ENCODE measurements at places on chromosomes 3 and 15.

- no peak for ATAC-seq
These were observed at the start of gene SPINT1 for GRCh38 chr15:40843885-40844695. SPINT1 (plus strand) TSS chr15:40844048; CDS start chr15:40844555, 507 bp downstream.

DNA sequence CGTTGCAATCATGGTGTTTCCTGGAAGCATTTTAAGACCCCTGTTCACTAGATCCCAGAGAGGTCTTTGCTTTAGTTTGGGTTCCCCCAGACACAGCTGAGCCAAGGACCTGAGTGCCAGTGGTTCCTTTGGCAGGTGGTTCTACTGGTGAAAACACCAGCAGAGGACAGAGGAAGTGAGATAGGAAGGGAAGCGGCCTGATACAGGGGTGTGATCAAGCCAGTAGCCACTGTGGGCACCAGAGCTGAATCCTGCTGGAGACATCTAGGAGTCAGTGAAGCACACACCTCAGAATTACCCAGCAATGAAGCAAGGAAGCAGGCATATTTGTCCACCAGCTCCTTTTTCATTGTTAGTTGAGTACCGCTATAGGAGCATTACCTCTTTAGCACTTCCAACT, 243.2 kb upstream of the NR2E3 start:
- ATAC-seq, result no peak

DNA sequence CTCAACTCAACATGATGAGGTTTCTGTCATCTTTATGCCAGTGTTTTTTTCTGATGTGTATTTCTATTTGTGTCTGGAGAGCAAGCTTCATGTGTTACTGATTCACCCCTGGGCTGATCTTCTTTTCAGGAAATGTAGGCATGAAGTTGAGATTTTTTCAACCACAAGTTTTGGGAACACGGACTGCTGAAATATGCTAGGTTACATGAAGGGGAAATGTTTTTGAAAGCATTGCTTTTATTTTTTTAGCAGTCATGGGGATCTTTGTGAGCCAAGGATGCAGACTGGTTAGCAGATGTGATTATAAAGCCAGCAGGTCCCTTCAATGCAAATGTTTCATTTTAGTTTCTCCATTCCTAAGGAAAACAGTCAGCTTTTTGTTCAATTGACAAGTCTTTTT, 219.3 kb upstream of the COL8A1 start:
- no peak for ATAC-seq

DNA sequence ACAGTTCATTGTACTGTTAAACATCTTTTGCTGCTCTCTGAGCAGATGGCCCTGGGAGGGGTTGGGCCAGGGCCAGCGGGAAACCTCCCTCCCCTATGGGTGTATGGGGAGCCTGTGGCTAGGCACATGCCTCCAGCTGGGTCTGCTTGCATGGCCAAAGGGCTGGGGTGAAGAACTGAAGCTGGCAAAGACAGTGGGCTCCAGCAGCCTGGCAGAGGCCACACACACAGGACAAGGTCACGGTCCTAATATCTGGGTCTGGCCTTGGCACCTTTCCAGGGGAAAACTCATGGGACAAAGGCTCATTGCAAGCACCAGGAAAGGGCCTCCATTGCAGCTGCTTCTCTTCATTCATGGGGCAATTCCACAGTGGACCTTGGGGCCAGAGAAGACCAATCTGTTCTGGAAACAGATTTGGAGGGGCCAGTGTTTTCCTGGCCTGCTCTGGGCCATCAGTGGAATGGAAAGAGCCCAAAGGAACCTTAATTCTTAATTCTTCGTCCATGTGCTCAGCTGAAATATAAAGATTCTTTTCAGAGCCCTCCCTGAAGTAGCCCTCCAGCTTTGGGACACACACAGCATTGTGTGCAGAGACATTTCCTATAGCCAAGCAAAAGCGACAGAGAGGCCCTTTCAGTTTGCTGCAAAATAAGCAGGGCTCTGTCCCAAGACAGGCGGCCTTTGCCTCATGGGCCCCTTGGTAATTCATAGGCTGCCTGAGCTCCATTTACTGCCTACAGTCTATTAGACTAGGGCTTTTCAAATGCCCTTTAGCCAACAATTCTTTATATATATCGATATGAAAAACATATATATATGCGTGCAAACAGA, 11.3 kb upstream of the LIMD1 start:
- ATAC-seq, result peak; percentile 73

DNA sequence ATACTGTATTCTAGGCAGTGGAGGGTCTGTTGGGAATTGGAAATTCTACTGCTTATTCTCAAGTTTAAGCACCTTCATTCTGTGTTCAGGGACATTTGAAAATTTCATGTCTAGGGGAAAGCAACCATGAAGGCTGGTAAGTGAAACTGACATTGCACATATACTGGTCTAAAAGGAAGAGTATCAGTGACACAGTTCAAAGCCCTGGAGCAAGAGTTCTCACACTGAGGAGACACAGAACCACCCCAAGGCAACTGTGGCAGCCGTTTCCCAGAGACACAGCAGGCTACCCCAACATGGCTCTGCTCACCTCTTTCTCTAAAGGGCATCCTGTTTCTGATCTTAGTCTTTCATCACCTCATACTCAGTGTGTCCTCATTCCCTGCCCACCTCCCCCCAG, 67.5 kb downstream of the KCNMB2 start:
- ATAC-seq, result no peak

GRCh38 chr3:12312010-12312409, 23.1 kb downstream of the PPARG start:
- ATAC-seq, result no peak

DNA sequence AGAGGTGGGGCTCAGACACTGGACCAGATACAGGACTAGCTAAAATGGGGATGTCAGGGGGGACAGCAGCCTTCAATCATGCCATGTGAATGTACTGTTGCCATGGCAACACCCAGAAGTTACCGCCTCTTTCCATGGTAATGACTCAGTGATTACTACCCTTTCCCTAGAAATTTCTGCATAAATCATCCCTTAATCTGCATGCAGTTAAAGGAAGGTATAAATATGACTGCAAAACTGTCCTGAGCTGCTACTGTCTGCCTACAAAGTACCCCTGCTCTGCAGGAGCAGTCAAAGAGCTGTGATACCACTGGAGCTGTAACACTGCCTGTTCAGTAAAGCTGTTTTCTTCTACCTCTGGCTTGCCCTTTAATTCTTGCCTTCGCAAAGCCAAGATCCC, 168.2 kb downstream of the PEAK1 start:
- ATAC-seq, result no peak

DNA sequence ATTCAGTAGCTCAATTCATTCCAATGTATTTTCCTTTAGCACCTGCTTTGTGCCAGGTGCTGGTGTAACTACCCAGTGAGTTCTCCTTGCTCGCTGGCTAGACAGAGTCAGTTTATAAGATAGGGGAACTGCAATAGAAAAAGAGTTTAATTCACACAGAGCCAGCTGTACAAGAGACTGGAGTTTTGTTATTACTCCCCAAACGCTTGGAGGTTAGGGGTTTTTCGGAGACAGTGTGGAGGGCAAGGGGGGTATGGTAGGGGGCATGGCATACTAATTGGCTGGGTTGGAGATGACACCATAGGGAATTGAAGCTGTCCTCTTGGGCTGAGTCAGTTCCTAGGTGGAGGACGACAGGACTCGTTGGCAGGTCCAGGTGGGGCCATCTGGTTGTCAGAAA, 5.4 kb upstream of the CFAP91 start:
- no peak for ATAC-seq

GRCh38 chr3:197428117-197428801, 127.5 kb downstream of the BDH1 start:
- ATAC-seq, result peak; percentile 52

GRCh38 chr3:134339331-134339730, 34.9 kb downstream of the AMOTL2 start:
- no peak for ATAC-seq
